ENCODE measurements at places on chromosomes 6 and 20.

DNA sequence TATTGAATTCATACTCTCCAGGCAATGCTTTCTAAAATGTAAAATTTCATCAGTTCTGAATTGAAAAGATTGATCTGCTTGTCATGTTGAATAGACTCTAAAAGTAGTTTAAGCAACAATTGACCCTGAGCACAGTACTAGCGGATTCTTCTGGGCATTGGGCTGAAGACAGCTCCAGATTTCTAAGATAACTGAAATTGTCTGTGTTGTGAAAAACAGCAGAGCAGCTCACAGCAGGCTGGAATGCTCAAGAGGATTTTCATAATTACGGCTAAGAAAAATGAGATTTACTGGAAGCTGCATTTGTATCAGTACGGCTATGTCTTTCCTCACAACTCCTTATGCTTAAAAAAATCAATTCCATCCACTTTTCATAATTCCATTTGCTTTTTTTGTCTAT, 373.7 kb downstream of the HACE1 start:
- DNase-seq: no peak

DNA sequence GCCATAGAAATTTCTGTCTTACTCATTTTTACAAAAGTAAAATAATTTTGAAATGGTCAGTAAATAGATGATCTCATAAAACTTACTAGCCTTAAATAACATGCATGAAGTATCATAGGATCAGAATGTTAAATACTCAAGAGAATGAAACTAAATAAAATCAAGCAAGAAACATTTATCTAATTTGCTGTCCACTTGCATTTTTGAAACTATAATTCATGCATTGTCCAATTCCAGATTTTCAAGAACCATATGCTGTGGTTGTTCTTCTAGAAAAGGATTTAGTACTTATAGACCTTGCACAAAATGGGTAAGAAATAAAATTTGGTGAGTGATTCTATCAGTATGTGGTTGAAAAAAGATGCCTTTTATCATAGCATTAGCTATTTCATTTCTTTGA, 107.0 kb downstream of the STXBP5 start:
- DNase-seq: no peak

- no peak for DNase-seq
These were observed 631 bp downstream of the ULBP2 start for GRCh38 chr6:149942461-149942829.

GRCh38 chr20:21323640-21324039, 20.5 kb downstream of the XRN2 start:
- no peak for DNase-seq

- DNase-seq: no peak
These were observed 77.2 kb downstream of the GPR6 start for GRCh38 chr6:110055387-110055735.

GRCh38 chr6:2921520-2922115, 18.5 kb upstream of the SERPINB9 start:
- no peak for DNase-seq
